ENCODE measurements at places on chromosomes 7 and 10. TPM values are rescaled to one million over a fixed set of nuclear protein-coding genes. Genes with fewer than 3 reads are reported as not detected.
A peak's percentile ranks its signal among the peaks of the same experiment; 100 is the strongest.

- no peaks in the 10 kb centered on the region for H3K36me3 ChIP-seq
- no peak overlapping the region for H3K27ac ChIP-seq
- no peak for DNase-seq
Measured at GRCh38 chr10:112229096-112229495, 45.5 kb upstream of the GPAM start.

GRCh38 chr10:15290150-15290549 lies 80.9 kb downstream of the FAM171A1 start:
- H3K4me3 ChIP-seq, result no peak overlapping the region
- no peak overlapping the region for H3K27ac ChIP-seq
- no peak for DNase-seq
- H3K4me1 ChIP-seq, result no peaks in the 10 kb centered on the region
- H3K27me3 ChIP-seq, result no peaks in the 10 kb centered on the region
- no peaks in the 10 kb centered on the region for H3K36me3 ChIP-seq

GRCh38 chr7:45176886-45177731 lies 19.5 kb downstream of the RAMP3 start:
- H3K4me1 ChIP-seq, result no peaks in the 10 kb centered on the region
- H3K27ac ChIP-seq, result peak overlapping the region; percentile 0
- H3K27me3 ChIP-seq, result no peaks in the 10 kb centered on the region
- no peaks in the 10 kb centered on the region for H3K36me3 ChIP-seq
- no peak for DNase-seq

FAM241B gene
- total RNA-seq, result 7.7 TPM

SLC26A5 gene
- 3.1 TPM for total RNA-seq
